ENCODE measurements at places on chromosomes 11 and 22. TPM values are rescaled to one million over a fixed set of nuclear protein-coding genes. Genes with fewer than 3 reads are reported as not detected.

The CARNS1 gene
- 0.23 TPM for total RNA-seq

The MS4A3 gene
- not detected for total RNA-seq

The FAM227A gene
- total RNA-seq = 3.4 TPM

The SCGB1C1 gene
- total RNA-seq = not detected

The INPP5J gene
- 3.0 TPM for total RNA-seq

The TMPRSS6 gene
- total RNA-seq = not detected

The CHRNA10 gene
- 2.1 TPM for total RNA-seq

The MYO7A gene
- not detected for total RNA-seq

The NRXN2 gene
- 0.17 TPM for total RNA-seq

The SHANK3 gene
- total RNA-seq = 10.1 TPM

The C11orf52 gene
- 0.60 TPM for total RNA-seq

The PGAP2 gene
- 22.5 TPM for total RNA-seq
